Activated CD4-positive, alpha-beta T cell treated with anti-CD3 and anti-CD28 coated beads, Interleukin-2, amount 50 U/mL, for 4 hours (primary cell): ENCODE measurements at places on chromosomes 5 and 9.
A peak's percentile ranks its signal among the peaks of the same experiment; 100 is the strongest.

- DNase-seq = no peak
Measured at GRCh38 chr9:8705861-8706260, 906.3 kb upstream of the DMAC1 start.

DNA sequence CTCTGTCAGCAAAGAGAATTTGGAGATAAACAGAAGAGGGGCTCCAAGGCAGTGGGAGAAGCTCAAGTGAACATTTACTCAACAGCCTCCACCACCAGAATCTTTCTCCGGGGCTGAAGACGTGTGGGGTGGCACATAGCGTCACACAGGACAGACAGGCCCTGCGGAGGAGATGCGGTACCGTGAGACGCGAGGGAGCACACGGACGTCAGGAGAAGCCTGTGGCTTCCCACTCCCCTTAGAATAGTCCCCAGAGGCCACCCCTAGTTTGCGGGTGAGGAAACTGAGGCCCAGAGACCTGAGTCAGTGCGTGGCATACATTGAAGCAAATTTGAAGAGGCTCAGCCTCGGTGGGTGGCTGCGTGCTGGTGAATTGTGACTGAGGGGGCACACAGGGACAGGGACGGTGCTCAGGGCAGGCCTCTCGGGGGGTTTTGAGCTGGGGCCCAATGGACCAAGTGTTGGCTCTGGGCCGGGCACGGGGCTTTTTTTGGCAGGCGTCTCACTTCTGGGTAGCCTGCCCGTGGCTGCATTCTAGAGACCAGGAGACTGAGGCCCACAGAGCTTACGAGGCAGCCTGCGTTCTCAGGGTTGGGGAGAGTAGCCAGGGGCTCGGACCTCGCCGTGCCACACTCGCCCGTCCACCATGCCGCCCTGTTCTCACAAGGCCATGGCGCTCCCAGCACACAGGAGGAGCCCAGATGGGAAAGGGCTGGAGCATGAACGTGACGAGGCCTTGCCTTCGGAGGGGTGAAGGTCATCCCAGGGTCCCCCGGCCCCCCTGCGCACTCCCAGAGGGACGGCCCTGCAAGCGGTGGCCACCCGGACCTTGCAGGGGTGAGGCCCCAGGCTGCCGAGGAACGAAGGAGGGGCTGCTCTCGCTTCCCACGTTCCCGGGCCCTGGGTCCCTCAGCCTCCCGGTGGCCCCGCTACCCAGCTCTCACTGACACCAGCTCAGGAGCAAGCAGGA is 220.6 kb downstream of the C9orf50 start:
- no peak for DNase-seq

GRCh38 chr9:131627326-131627647 is 82.0 kb downstream of the PRRT1B start:
- DNase-seq = no peak

DNA sequence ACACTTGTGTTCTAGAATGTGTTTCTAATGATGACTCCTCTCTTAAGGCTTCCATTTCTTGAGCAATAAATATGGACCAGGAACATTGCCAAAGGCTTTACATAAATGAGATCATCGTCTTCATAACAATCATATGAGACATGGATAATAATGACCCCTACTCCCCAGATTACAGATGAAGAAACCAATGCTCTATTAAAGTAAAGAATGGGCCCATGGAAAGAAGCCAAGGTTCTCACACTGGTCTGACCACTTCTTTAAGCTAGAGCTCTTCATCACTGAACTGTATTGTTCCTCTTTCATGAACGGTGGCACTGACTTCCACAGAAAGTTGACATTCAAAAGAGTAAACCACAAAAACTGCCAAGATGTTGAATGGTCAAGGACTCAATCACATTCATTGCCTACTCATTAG is 65.3 kb downstream of the MARCHF3 start:
- DNase-seq = no peak

DNA sequence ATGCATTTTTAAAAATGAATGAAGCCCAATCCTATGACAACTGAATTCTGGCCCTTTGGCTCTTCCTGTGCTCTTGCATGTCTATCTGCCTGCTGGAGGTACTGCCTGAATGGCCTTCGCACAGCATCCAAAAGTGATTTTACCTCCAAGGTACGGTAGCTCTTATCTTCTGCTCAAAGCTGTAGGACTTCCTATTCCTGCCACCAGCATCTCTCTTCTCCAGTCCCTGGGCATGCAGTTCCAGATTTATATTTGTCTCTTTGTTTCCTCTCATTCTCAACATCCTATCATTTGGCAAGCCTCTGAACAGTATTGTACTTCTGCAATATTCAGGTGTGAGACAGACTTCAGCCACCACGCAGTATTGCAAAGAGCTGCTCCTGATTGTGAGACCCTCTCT is 43.7 kb upstream of the SH3GL2 start:
- DNase-seq = no peak

GRCh38 chr5:107389130-107389774 is 281.5 kb downstream of the EFNA5 start:
- DNase-seq = no peak

GRCh38 chr9:136103651-136104487 is 8.8 kb upstream of the NACC2 start:
- DNase-seq = no peak

DNA sequence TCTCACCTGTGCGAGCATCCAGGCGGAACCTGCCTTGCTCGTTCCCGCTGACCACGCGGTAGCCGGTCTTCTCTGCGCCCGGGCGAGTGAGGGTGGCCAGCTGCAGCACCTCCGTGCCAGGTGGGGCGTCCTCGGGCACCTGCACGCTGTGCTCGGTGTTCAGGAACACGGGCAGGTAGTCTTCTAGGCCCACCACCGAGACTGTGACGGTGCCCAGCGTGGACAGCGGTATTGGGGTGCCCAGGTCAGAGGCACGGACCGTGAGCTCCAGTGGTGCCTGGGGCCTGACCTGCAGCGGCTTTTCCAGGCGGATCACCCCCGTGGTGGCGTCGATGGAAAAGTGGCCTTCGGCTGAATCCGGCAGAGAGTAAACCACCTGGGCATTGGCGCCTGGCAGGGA is 59.5 kb downstream of the FAT2 start:
- DNase-seq = no peak

DNA sequence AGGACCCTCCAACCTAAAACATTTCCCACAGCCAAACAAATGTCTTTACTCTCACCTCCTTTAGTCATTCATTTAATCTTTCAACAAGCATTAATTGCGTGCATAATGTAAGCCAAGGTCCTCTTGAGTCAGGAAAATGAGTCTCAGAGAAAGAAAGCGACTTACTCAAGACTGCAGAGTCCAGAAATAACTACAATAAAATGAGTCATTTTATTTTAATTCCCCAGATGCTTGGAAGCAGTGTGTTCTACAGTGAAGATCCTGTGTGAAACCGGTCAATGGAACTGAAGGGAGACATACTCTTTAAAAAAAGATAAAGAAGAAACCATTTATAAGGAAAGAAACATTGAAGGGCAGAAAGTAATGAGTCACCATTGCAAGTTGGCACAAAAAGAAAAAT is 513.7 kb downstream of the CDK5RAP2 start:
- DNase-seq = no peak

DNA sequence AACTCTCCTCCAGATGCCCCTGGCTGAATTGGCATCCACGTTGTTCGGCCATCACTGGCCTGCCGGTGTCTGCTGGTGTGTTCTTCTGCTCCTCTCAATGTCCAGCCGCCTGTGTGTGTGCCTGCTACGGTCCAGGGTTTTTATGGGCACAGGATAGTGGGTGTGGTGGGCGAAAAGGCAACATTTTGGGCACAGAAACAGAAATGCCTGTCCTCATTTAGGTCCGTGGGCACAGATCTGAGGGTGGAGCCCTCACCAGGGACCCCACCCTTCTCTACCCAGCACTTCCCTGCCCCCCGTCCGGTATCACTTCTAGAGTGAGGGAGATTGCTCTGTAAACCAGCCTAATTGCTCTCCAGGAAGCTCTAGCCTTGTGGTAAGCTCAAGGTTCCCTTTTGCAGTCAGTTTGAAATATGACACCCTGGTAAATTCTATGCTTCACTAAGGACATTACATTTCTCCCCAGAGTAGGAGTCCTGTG is 410.1 kb downstream of the MAT2B start:
- DNase-seq = no peak

DNA sequence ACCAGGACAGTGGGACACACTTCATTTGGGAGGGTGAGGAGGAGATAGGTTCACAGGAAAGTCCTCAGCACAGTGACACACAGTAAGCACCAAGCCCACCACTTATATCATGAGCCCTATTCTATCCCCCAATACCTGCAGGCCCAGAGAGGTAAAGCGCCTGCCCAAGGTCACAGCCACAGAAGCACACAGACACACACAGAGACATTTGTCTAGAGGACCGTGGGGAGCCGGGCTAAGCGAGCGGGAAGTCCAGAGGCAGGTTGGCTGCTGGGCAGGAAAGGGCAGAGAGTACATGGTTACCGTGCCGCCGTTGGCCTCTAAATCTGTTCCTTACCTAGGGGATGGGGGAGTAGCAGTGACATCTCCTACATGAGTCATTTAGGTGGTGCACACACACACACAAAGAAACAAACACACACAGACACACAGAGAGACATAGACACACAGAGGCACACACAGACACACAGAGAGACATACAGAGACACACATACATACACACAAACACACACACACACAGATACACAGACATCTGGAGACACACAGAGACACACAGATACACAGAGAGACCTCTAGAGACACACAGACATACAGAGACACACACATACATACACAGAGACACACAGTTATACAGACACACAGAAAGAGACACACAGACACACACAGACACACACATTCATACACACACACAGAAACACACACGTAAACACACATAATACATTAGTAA is 15.9 kb upstream of the DUSP1 start:
- no peak for DNase-seq

- DNase-seq = no peak
Measured at GRCh38 chr5:21051945-21052344, 1063.9 kb upstream of the CDH18 start.

DNA sequence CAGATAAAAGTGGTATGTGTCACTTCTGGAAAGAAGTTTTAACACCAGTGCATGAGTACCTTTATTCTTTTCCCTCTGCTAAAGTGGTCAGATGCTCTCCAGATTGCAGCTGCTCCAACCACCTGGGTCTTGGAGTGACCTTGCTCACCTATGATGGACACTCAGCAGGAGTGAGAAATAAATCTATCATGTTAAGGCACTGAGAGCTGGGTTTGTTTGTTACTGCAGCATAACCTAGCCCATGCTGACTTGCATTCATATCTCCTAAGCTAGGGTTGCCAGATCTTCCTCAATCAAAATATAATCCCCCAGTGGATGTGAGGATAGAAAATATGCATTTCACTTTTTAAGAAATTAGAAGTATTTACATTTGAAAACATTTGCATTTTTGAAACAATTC is 295.9 kb downstream of the AGTPBP1 start:
- no peak for DNase-seq

DNA sequence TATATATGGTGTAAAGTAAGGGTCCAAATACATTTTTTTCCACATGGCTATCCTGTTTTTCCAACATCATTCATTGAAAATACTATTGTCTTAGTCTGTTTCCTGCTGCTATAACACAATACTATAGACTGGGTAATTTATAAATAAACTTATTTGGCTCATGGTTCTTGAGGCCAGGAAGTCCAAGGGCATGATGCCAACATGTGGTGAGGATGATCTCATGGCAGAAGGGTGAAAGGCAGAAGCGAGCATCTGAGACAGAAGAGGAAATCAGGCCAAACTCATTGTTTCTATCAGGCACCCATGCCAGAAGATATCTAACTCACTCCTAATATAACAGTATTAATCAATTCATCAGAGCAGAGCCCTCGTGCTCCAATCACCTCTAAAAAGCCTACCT is 42.6 kb downstream of the ANKRD55 start:
- DNase-seq = peak; percentile 28

GRCh38 chr9:93600504-93600903 is 24.1 kb downstream of the PHF2 start:
- DNase-seq = no peak

DNA sequence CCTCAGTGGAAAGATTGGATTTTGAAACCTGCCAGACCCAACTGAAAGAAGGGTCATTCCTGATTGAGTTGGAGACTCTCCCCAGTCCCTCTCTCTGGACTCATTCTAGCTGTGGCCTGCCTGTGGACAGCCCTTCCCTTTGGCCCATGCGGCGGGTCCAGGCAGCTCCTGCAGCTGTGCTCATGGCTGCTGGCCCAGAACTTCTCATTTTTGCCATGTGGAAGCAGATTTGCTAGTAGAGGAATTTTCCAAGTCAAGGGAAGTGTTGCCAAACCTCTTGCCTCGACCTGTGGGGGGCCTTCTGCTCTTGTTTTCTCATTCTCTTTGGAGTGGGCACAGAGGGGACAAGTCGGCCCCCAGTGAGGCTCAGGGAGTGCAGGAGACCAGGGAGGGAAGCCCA is 89.2 kb downstream of the ANKRD33B start:
- no peak for DNase-seq

- no peak for DNase-seq
Measured at GRCh38 chr5:37882636-37883035, 42.8 kb upstream of the GDNF start.

DNA sequence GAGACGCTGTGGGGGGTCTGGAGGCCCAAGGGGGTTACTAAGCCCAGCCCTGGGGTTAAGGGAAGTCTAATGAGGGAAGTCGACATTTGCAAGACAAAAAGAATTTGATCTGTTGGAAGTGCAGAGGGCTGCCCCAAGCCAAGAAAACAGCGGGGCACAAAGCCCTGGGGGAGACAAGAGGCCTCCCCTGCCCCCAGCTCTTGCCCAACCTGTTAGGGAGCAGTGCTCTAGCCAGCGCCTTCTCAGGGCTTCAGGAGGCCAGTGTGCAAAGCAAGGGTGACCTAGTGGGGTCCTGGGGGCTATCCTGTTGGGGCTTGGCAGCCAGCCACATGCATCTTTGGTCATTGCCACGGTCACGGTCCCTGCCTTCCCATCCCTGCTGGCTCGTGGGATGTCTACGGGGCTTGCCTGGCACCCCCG is 25.2 kb downstream of the GFI1B start:
- DNase-seq = no peak

GRCh38 chr9:4105183-4105582 is 194.7 kb downstream of the GLIS3 start:
- DNase-seq = no peak

- DNase-seq = no peak
Measured at GRCh38 chr5:65779643-65780042, 57.6 kb downstream of the NLN start.
